Activated T-helper 1 cell treated with anti-CD3 and anti-CD28 coated beads, Interleukin-12 subunit alpha, Interleukin-12 subunit beta, Interleukin-2, Interleukin-4 antibody, amounts not matched to agents 30 ng/mL and 10 ng/mL and 1 ng/mL, durations not matched to agents 14 hours and 24 hours and 36 hours (primary cell): ENCODE measurements at places on chromosomes 16 and 17. TPM values are rescaled to one million over a fixed set of nuclear protein-coding genes. Genes with fewer than 3 reads are reported as not detected.

Gene GOSR2
- total RNA-seq = 59.4 and 62.7 TPM in 2 replicates

GRCh38 chr17:57010487-57010886 lies 32.6 kb downstream of the SCPEP1 start:
- H3K36me3 ChIP-seq = no peaks in the 10 kb centered on the region
- DNase-seq = no peak
- H3K27me3 ChIP-seq = peaks cover 11% of the 10 kb centered on the region
- peaks cover 14% of the 10 kb centered on the region for H3K4me1 ChIP-seq
- H3K27ac ChIP-seq = no peak overlapping the region

DNA sequence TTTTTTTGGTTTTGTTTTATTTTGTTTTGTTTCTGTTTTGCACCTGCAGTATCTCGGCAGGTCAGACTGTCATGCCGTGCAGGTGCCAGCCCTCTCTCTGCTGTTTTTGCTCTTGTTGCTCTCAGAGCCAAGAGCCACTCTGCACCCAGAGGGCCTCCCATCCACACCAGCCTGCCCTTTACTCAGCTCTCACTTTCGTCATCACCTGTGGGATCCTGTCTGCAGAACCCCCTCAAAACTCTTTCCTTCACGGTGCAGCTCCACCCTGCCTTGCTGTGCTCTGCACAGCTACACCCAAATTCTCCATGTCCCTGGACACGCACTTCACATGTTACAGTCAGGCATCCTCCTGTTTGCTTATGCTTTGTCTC lies 2.6 kb downstream of the AOC3 start:
- H3K4me1 ChIP-seq = no peaks in the 10 kb centered on the region
- no peaks in the 10 kb centered on the region for H3K36me3 ChIP-seq
- no peak overlapping the region for H3K4me3 ChIP-seq

Gene SPAG5
- total RNA-seq = 81.9 and 83.1 TPM in 2 replicates

Gene HEXIM1
- total RNA-seq = 65.9 and 67.9 TPM in 2 replicates

Gene RNF135
- total RNA-seq = 8.6 and 10.6 TPM in 2 replicates
